ENCODE measurements at places on chromosomes 4 and X.
A peak's percentile ranks its signal among the peaks of the same experiment; 100 is the strongest.

GRCh38 chrX:130857207-130857606 lies 45.8 kb downstream of the ENOX2 start:
- peaks cover 7% of the 10 kb centered on the region for H3K36me3 ChIP-seq
- DNase-seq, result no peak
- H3K27me3 ChIP-seq, result no peaks in the 10 kb centered on the region

DNA sequence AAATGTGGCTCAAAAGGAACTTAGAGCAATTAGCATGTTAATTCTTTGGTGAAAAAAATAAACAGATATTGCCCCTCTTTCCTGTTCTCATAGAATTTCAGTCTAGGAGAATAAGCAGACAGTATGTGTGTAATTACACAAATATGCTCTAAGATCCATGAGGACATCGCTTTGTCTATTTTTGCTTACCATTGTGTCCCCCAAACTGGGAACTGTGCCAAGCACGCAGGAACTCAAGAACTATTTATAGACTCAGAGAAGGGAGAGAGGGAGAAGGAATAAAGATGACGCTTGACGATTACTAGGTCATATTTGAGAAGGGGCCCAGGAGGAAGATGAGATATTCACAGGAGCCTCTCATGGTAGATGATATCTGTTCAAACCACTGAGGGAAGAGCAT lies 692.6 kb downstream of the RAB28 start:
- H3K27ac ChIP-seq, result no peak overlapping the region
- H3K27me3 ChIP-seq, result no peaks in the 10 kb centered on the region
- H3K36me3 ChIP-seq, result no peaks in the 10 kb centered on the region
- no peaks in the 10 kb centered on the region for H3K4me1 ChIP-seq
- no peak overlapping the region for H3K4me3 ChIP-seq

DNA sequence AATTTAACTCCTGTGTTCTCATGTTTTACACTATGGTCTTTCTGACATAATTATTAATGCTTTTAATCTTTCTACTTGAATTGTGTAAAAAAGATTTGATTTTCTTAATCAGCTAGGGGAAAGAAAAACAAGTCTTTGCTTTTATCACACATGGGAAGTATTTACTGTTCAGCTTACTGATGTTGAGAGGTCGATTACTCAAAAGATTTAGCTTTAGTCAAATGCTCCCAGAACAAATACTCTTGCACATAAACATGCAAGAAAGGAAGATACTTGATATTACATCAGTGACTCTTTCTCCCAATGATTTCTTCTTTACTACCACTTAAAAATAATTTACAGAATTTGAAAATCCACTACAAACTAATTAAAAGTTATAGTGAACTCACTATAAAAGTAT lies 198.3 kb upstream of the FAT4 start:
- H3K27me3 ChIP-seq, result no peaks in the 10 kb centered on the region
- H3K36me3 ChIP-seq, result no peaks in the 10 kb centered on the region
- H3K4me3 ChIP-seq, result no peak overlapping the region
- DNase-seq, result no peak

DNA sequence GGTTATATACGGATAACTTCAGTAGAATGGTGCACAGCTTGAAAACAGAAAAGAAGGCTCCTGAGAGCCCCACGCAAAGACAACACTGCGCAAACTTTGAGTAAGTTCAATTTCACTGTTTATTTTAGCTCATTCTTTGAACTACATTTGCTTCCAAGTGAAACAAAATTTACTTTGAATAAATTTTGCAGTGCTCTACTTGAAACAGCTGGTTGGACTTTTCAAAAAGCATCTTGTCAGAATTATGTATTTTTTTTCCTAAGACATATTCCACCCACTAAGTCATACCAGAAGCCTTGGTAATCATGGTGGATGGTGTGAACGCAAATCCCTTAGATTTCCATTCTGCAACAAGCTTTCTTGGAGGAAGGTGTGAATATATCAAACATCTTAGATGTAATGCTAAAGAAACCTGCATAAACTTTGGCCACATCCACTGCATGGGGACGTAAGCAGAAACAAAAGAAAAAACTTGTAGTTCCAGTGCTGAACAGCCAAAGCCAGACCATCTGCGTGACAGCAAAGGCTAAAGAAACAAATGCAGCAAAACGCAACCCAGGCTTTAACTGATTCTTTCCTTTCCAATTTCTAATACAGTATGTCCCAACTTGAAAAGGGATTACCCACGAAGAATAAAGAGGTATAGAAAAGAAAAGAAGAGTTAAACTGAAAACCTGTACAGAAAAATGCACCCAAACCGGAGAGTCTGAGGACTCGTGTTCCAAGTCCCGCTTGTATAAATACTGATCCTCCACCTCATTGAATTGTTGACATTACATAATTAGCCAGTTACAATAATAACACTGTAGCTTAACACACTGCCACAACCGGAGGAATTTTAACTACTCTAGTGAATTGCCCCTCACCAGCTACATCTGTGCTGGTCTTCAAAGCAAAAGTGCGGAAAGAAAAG lies 90.9 kb downstream of the SH3RF1 start:
- no peaks in the 10 kb centered on the region for H3K36me3 ChIP-seq
- no peak overlapping the region for H3K27ac ChIP-seq
- no peak for DNase-seq
- H3K4me3 ChIP-seq, result no peak overlapping the region

- H3K4me1 ChIP-seq, result peaks cover 38% of the 10 kb centered on the region
- peaks cover 3% of the 10 kb centered on the region for H3K27me3 ChIP-seq
- H3K4me3 ChIP-seq, result no peak overlapping the region
Measured at GRCh38 chr4:99811850-99812249, 4.8 kb upstream of the DAPP1 start.

DNA sequence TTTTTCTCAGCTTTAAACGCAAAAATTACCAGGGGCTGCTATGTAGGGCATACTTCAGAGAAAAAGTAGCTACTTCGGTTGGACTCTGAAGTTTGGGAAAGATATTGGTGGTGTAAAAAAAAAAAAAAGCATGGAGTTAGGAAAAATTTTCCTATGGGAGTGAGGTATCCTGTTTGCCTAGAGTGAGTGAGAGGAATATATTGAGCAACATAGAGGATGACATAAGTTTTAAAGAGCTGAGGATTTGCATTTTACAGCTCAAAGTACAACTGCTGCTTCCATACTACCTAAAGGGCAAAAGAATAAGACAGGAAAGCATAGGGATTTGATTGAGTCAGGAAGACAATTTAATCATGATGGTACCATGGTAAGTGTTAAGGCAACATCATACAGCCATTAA lies 7.3 kb downstream of the GPRASP1 start:
- peaks cover 12% of the 10 kb centered on the region for H3K4me1 ChIP-seq
- H3K4me3 ChIP-seq, result peak overlapping the region; percentile 26
- no peaks in the 10 kb centered on the region for H3K27me3 ChIP-seq
- DNase-seq, result no peak

GRCh38 chrX:80237072-80237471 lies 183.2 kb upstream of the TENT5D start:
- no peaks in the 10 kb centered on the region for H3K27me3 ChIP-seq
- no peak overlapping the region for H3K4me3 ChIP-seq
- no peak for DNase-seq
- no peak overlapping the region for H3K27ac ChIP-seq
- H3K4me1 ChIP-seq, result no peaks in the 10 kb centered on the region
- no peaks in the 10 kb centered on the region for H3K36me3 ChIP-seq

DNA sequence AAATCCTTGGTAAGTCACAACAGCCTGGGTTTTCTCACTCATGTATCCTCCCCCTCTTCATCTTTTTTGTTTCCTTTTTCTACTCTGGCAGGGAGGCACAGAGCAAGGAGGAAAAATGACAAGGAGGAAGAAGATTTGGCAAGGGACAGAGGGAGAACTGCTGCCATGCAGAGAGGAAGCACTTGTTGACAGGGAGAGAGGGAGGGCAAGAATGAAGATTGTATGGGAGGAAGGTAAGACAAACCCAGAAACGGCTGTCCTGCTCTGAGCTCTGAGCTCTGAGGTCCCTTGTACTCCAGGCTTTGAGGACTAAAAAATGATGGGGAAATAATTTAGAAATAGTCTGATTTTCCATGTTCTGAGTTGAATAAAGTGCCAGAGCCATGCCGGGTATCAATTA lies 123.9 kb downstream of the DCHS2 start:
- no peaks in the 10 kb centered on the region for H3K36me3 ChIP-seq
- DNase-seq, result no peak
- H3K27ac ChIP-seq, result peak overlapping the region; percentile 80
- peak overlapping the region; percentile 35 for H3K4me3 ChIP-seq

GRCh38 chr4:149980121-149980682 lies 98.0 kb upstream of the DCLK2 start:
- H3K4me3 ChIP-seq, result no peak overlapping the region
- H3K27ac ChIP-seq, result no peak overlapping the region
- H3K27me3 ChIP-seq, result peaks cover 15% of the 10 kb centered on the region
- DNase-seq, result no peak

DNA sequence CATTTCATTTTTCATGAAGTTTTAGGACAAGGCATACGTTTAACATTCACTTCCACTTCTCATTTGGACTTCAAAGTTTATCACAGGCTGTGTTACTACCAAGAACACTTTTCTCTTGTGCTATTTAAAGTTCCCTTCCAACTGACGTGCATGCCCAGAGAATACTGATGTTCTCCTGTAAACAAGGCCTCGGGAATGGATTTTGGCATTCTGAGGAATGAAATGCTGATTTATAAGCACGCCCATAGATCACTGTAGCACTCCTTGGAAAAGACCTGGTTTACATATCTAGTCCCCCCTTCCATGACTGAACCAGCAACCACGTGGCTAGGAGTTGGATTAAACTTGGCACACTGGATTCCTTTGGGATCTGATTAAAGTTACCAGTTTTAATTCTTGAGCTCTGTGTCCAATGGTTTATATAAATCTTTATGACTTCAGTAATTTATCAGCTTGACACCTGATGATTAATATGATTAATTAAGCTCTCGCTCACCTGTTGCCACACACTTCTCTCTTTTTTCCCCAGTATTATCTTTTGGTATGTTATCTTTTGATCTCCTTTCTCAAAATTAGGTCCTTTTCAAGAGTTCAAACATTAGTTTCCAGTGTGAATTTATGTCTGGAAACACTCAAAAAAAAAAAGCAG lies 122.4 kb upstream of the HAND2 start:
- no peak for DNase-seq
- H3K36me3 ChIP-seq, result no peaks in the 10 kb centered on the region
- H3K4me1 ChIP-seq, result no peaks in the 10 kb centered on the region
- no peak overlapping the region for H3K4me3 ChIP-seq
- H3K27me3 ChIP-seq, result no peaks in the 10 kb centered on the region

GRCh38 chr4:85113706-85114105 lies 147.2 kb upstream of the WDFY3 start:
- no peaks in the 10 kb centered on the region for H3K36me3 ChIP-seq
- no peak overlapping the region for H3K27ac ChIP-seq
- H3K27me3 ChIP-seq, result no peaks in the 10 kb centered on the region
- no peak for DNase-seq
- H3K4me1 ChIP-seq, result no peaks in the 10 kb centered on the region

DNA sequence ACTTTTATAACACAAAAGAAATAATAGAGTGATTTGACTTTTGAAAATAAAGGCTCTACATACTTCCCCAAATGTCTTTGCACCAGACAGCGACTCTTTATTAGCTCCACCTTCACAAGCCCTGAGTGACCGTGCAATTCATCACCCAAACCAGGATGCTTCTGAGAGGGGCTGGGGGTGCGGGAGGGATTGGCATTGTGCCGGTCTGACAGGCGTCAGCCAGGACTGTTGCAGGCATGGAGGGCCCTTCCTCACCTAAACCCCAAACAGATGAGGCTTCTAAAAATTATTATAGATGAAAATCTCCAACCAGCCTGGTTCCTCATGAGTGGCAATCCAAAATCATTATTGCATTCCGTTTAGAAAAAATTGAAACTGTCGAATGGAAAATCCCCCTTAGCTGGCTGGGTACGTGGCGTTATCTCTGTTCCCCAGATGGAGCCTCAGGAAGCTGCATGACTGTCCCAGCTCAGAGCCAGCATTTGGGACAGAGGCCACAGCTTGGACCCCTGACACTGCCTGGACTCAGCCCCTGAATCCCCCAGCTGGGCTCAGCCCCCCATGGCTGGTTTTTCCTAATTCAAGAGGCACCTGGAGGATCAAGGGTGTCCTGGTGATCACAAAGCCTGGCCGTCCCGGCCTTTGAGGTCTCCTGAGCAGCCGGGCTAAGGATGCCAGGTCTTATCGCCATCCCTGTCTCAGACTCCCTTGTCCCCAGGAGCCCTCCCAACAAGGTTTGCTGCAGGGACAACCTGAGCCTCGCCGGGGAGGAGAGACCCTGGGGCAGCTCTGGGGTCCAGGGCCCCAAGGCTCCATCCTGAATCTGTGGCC lies 60.4 kb downstream of the SORCS2 start:
- no peaks in the 10 kb centered on the region for H3K36me3 ChIP-seq
- no peaks in the 10 kb centered on the region for H3K4me1 ChIP-seq
- no peak overlapping the region for H3K4me3 ChIP-seq
- no peak for DNase-seq

- no peaks in the 10 kb centered on the region for H3K27me3 ChIP-seq
- no peaks in the 10 kb centered on the region for H3K36me3 ChIP-seq
- no peak overlapping the region for H3K4me3 ChIP-seq
- H3K4me1 ChIP-seq, result no peaks in the 10 kb centered on the region
Measured at GRCh38 chr4:97317201-97317600, 826.1 kb downstream of the STPG2 start.

GRCh38 chr4:123516576-123516975 lies 120.0 kb downstream of the SPRY1 start:
- no peak overlapping the region for H3K4me3 ChIP-seq
- H3K27ac ChIP-seq, result no peak overlapping the region
- no peaks in the 10 kb centered on the region for H3K4me1 ChIP-seq
- H3K27me3 ChIP-seq, result peaks cover 7% of the 10 kb centered on the region

GRCh38 chrX:109875831-109876230 lies 127.1 kb upstream of the TMEM164 start:
- no peaks in the 10 kb centered on the region for H3K36me3 ChIP-seq
- no peak overlapping the region for H3K4me3 ChIP-seq
- no peak overlapping the region for H3K27ac ChIP-seq
- H3K4me1 ChIP-seq, result no peaks in the 10 kb centered on the region
- no peak for DNase-seq

- H3K27me3 ChIP-seq, result no peaks in the 10 kb centered on the region
- H3K27ac ChIP-seq, result no peak overlapping the region
- no peaks in the 10 kb centered on the region for H3K4me1 ChIP-seq
- H3K4me3 ChIP-seq, result no peak overlapping the region
Measured at GRCh38 chrX:131792356-131792749, 230.7 kb upstream of the STK26 start.

DNA sequence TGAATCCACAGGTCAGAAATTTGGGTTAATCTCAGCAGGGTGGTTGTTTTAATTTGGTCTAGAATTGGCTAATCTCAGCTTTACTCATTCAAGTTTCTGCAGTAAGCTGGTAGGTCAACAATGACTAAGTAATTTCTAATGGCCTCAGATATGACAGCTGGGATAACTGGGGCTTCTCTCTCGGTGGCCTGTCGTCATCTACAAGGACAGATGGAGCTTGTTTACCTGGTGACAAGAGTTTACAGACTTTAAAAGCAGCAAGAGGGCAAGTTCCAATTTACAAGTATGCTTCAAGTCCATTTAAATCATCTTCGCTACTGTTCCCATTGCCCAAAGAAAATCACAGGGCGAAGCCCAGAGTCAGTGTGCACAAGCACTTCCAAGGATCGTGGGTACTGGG lies 453.9 kb downstream of the PDHA2 start:
- no peak overlapping the region for H3K4me3 ChIP-seq
- no peaks in the 10 kb centered on the region for H3K27me3 ChIP-seq
- no peaks in the 10 kb centered on the region for H3K36me3 ChIP-seq
- no peak for DNase-seq
- no peak overlapping the region for H3K27ac ChIP-seq
- no peaks in the 10 kb centered on the region for H3K4me1 ChIP-seq

GRCh38 chrX:19303256-19303880 lies 40.4 kb upstream of the PDHA1 start:
- no peak overlapping the region for H3K4me3 ChIP-seq
- no peak for DNase-seq
- H3K27ac ChIP-seq, result no peak overlapping the region
- no peaks in the 10 kb centered on the region for H3K27me3 ChIP-seq
- H3K36me3 ChIP-seq, result no peaks in the 10 kb centered on the region
- H3K4me1 ChIP-seq, result no peaks in the 10 kb centered on the region

Data from activated CD4-positive, alpha-beta T cell treated with anti-CD3 and anti-CD28 coated beads, Interleukin-2, amount 10 ng/mL, durations not matched to agents 7 days and 5 days (primary cell).